ENCODE measurements at places on chromosomes 2 and 18.

DNA sequence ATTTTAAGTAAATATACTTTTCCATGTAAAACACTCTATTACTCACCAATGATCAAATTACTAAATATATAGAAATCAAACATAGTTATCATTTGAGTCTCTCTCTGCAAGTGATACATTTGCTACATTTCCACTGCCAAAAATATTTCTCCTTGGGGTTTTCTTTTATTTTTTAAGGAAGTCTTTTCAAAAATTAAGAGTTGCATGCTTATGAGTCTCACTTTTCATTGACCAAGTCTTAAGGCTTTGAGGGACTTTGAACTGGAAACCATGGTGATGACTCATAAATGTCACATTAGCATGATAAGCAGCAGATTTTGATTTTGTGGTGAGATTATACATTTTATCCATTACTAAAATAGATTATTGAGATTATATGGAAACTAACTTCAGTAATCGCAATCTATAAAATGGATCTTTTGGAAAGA, 152.9 kb downstream of the FAM124B start:
- no peak for DNase-seq

GRCh38 chr18:56662063-56662408, 10.9 kb downstream of the WDR7 start:
- no peak for DNase-seq

GRCh38 chr18:78675231-78675630, 304.4 kb upstream of the SALL3 start:
- DNase-seq = no peak

GRCh38 chr2:83002706-83003105, 1456.4 kb downstream of the SUCLG1 start:
- DNase-seq = no peak

GRCh38 chr2:202790676-202791075, 80.9 kb downstream of the ICA1L start:
- DNase-seq = no peak

GRCh38 chr2:149021761-149022160, 16.7 kb upstream of the LYPD6B start:
- no peak for DNase-seq

- no peak for DNase-seq
Measured at GRCh38 chr2:64635976-64636911, 17.5 kb downstream of the SERTAD2 start.

- DNase-seq = no peak
Measured at GRCh38 chr2:181070836-181071200, 90.4 kb downstream of the UBE2E3 start.

DNA sequence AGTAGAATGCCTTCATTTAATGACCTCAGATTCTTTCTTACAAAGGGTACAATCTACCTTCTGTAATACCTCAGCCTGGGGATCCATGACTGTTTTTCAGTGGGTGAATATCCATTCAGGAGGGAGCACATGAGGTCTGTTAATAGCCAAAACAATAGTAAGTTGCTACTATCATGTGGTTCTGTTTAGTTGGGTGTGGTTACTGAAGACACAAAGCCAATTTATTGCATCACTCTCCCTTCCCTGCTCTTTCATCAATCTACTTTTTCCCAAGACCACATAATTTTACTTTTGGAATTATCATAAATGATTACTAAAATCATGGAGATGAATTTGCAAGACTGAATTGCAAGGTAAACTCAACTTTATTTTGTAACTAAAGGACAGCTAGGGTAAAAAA, 254.2 kb downstream of the GALNT13 start:
- DNase-seq = no peak

GRCh38 chr2:168649105-168649504, 153.3 kb upstream of the NOSTRIN start:
- DNase-seq = no peak

DNA sequence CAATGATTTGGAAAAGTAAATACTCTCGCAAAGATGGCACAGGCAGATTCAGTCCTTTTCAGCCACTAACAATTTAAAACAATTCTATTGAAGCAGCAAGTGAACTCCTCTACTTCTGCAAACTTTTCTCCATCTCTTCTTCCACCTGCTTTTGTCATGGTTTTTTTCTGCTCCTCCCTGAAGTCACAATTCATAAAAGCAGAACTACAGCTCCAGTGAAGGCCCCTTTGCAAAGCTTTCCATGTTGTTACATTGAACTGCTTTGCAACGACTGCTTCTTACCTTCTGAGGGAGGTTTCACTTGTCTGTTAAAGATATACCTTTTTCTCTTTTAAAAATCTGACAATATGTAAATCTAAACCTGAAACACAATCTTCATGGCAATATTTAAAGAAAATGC, 3.7 kb upstream of the SERTAD2 start:
- DNase-seq = no peak

GRCh38 chr2:56107502-56108220, 76.1 kb upstream of the CCDC85A start:
- no peak for DNase-seq

- no peak for DNase-seq
Measured at GRCh38 chr2:60558536-60558935, 5.1 kb upstream of the BCL11A start.

DNA sequence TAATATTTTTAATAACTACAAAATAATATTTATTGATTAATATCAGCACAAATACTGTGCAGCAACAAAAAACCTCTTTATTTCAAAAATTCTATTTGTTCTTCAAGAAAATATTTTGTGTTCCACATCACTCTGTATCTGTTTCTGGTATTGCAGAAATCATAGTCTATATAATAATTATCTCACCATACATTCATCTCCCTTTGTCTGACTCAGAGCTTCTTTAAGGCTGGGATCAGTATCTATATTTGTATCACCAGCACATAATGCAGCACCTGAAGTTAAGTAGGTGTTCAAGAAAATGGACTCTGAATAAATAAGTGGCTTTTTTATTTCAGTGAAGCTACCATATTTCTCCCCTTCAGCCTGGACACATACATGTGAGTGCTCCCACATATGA, 1.6 kb upstream of the MARCHF4 start:
- no peak for DNase-seq

DNA sequence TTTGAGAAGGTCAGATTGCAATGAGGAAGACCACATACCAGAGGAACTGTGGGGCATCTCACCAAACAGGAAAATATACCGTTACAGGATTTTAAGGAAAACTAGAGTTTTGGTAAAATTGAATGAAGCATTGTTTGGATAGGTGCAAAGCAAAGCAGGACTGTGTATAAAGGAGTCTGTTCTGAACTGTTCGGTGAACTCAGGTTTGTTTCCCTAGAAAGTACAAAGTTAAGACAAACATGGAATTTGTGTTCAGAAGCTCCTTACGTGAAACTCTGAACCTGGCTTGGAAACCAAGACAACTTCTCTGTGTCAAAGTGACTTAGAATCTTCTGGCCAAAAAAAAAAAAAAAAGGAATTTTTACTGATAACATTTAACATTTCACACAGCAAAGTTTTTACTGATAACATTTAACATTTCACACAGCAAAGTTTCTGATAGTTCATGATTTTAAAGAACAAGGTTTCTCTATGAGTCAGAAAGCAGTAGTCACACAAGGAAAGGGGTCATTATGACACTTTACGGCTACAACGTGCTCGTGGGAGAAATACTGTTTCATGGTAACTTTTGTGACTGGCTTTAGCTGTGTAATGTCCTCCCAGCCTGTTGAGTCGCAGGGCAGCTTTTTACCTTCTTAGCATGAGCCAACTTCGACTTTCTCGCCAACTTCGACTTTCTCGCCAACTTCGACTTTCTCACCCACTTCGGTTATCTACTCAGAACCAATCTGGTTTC, 21.2 kb upstream of the TET3 start:
- DNase-seq = peak; percentile 32

DNA sequence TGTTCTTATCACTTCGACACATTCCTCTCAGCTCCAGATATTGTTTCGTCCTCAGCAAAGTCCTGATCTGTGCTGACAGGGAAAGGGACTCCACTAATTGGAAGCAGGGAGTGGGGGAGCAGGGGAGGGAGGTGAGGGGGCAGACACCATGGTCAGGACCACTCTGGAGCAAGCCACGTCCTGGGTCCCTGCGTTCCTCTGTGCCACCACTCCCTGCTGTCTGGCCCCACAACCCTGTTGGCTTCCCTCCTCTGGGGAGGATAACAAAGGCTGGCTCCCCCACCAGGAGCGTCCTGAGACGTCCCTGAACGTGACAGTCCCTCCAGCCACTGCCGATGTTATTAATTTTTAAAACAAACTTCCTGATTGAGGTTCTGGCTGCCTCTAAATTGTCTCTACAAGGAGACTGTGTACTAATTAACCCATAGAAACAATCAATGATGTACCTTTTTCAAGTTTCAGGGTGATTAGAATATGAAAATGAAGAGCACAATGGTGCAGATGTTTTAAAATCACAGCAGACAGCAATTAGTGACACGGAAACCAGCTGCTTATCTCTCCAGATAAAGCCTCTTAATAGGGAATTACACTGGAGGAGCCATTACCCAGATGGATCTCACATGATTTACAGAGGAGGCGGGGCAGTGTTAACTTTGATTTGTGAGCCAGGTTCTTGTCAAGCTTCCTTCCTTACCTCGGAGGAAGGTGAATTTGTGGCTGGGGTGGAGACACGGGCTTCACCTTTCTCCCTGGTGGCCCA, 257.5 kb downstream of the SETBP1 start:
- DNase-seq = no peak

DNA sequence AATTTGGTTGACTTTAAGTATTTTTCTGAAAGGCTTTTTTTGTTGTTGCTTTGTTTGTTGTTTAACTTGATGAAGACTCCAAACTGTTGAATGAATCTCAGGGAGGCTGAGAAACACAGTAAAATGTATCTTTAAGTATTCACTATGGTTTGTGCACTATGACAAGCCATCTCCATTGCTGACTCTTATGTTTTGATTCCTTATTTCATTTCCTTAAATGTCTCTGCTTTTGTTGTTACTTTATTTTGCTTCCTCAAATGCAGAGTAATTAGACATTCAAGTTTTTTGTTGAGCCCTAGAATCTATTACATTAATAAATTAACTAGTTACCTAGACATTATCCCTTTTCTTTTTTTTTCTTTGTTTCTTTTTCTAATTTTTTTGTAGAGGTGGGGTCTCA, 46.3 kb upstream of the SLC39A10 start:
- no peak for DNase-seq

- DNase-seq = no peak
Measured at GRCh38 chr2:222434204-222434603, 9.9 kb downstream of the SGPP2 start.

- no peak for DNase-seq
Measured at GRCh38 chr18:49733321-49733720, 80.0 kb downstream of the ACAA2 start.

GRCh38 chr2:99822474-99823207, 319.7 kb downstream of the AFF3 start:
- no peak for DNase-seq

DNA sequence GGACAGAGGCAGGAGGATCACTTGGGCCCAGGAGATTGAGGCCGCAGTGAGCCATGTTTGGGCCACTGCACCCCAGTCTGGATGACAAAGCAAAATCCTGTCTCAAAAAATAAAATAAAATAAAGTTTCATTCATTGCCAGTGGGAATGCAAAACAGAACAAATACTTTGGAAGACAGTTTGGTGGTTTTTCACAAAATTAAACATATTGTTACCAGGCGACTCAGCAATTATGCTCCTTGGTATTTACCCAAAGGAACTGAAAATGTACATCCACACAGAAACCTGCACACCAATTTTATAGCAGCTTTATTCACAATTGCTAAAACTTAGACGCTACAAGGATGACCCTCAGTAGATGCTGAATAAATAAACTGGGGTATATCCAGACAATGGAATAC, 35.8 kb downstream of the FOSL2 start:
- no peak for DNase-seq

- peak; percentile 63 for DNase-seq
Measured at GRCh38 chr18:63949068-63949737, at the start of gene HMSD. Gene HMSD (plus strand): TSS chr18:63949301. CDS start chr18:63953456, 4,155 bp downstream.

- DNase-seq = no peak
Measured at GRCh38 chr2:12391116-12391515, 325.6 kb upstream of the TRIB2 start.
